ENCODE measurements at places on chromosomes 11 and 22. TPM values are rescaled to one million over a fixed set of nuclear protein-coding genes. Genes with fewer than 3 reads are reported as not detected.

The APOL1 gene
- total RNA-seq: not detected

The OR52D1 gene
- not detected for total RNA-seq

The KCTD21 gene
- total RNA-seq: 4.1 TPM

The KRTAP5-7 gene
- total RNA-seq: not detected

The DRICH1 gene
- not detected for total RNA-seq

The STARD10 gene
- total RNA-seq: 23.7 TPM

The GGTLC2 gene
- not detected for total RNA-seq

The RAB39A gene
- 19.1 TPM for total RNA-seq

The SYT12 gene
- 3.3 TPM for total RNA-seq

DNA sequence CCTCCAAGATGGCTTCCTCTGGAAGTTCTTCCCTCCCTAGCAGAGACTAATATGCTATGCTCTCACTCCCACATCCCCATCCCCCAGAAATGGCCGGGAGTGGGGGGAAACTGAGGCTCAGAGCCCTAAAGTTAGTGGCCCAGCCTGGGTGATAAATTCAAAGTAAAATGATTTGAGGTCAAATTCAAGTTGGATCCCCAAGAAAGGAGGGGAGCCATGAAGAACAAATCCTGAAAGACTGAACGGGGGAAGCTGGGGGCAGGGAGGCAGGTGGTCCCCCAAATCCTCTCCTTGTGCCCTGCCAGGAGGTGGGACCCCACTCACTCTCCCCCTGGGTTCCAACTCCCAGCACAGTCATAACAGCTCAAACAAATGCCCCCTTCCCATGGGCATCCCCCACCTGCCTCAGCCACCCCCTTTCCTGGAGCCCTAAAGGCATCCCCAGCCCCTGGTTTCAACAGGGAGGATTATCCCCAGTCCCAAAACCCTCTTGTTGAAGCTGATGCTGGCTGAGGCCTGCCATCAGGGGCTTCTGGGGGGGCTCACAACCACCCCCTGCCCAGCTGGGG lies 1.1 kb downstream of the CBX6 start:
- H3K4me1 ChIP-seq: peaks cover 10% of the 10 kb centered on the region
- DNase-seq: no peak
- H3K27me3 ChIP-seq: no peaks in the 10 kb centered on the region
- peak overlapping the region; percentile 97 for H3K4me3 ChIP-seq
- 0 out of 2 replicates have a peak, but pooled peaks cover 5% of the 10 kb centered on the region for H3K36me3 ChIP-seq

DNA sequence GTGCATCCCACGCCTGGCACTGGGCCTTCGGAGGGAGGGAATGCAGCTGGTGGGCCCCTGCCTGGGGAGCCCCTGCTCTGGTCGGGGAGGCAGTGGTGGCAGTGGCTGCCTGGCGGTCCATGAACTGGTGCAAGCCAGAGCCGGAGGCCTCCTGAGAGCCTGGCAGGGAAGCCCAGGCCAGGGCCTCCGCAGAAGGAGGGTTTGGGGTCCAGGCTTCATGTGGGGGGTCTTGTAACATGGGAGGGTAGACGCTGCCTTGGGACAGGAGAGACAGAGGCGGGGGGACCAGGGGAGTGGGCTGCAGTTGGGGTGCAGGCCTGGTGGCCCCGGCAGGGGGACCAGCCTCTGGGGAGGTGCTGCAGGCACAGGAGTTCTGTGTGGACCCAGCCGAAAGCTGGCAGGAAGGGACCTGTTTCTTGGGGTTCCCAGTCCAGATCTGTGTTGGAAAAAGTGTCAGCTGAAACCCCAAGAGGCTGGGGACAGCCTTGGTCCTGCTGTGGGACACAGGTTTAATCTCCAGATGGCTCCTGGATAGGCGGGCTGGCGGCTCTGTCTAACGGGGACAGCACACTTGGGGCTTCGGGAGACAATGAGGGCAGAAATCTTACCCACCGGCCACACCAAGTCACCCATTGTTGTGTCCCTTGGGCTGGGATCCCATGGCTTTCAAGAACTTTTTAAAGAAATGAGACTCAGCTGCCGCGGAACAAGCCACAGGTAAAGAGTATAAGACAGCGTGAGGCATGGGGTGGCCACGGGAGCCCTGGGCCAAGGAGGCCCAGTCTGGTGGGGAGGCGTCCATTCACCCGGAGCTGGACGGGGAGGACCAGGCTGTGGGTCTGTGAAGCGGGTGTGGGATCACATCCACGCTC lies 73.5 kb downstream of the KCNQ1 start:
- H3K36me3 ChIP-seq: no peaks in the 10 kb centered on the region
- H3K27ac ChIP-seq: no peak overlapping the region
- no peaks in the 10 kb centered on the region for H3K4me1 ChIP-seq
- peaks cover 13% of the 10 kb centered on the region for H3K27me3 ChIP-seq
- no peak overlapping the region for H3K4me3 ChIP-seq

- no peaks in the 10 kb centered on the region for H3K4me1 ChIP-seq
- no peak for DNase-seq
- no peaks in the 10 kb centered on the region for H3K36me3 ChIP-seq
- H3K27ac ChIP-seq: no peak overlapping the region
- H3K27me3 ChIP-seq: no peaks in the 10 kb centered on the region
- H3K4me3 ChIP-seq: no peak overlapping the region
Observed at GRCh38 chr11:133797554-133797953, 47.8 kb downstream of the SPATA19 start.

GRCh38 chr11:103652013-103652412 lies 384.4 kb upstream of the DDI1 start:
- no peak for DNase-seq
- H3K4me3 ChIP-seq: no peak overlapping the region
- H3K27ac ChIP-seq: no peak overlapping the region
- H3K27me3 ChIP-seq: no peaks in the 10 kb centered on the region
- H3K4me1 ChIP-seq: no peaks in the 10 kb centered on the region

GRCh38 chr11:43548916-43549315 lies 131.6 kb upstream of the HSD17B12 start:
- H3K4me1 ChIP-seq: peaks cover 7% of the 10 kb centered on the region
- H3K27ac ChIP-seq: no peak overlapping the region
- H3K27me3 ChIP-seq: peaks cover 27% of the 10 kb centered on the region
- H3K4me3 ChIP-seq: no peak overlapping the region
- no peaks in the 10 kb centered on the region for H3K36me3 ChIP-seq

- no peak for DNase-seq
- no peaks in the 10 kb centered on the region for H3K27me3 ChIP-seq
- peaks cover 2% of the 10 kb centered on the region for H3K36me3 ChIP-seq
- no peak overlapping the region for H3K27ac ChIP-seq
- no peak overlapping the region for H3K4me3 ChIP-seq
Observed at GRCh38 chr22:31575190-31575589, 78.9 kb downstream of the SFI1 start.

GRCh38 chr22:37430941-37431340 lies 3.7 kb upstream of the ELFN2 start:
- H3K27me3 ChIP-seq: peaks cover 30% of the 10 kb centered on the region
- H3K4me3 ChIP-seq: no peak overlapping the region
- no peaks in the 10 kb centered on the region for H3K36me3 ChIP-seq

- H3K27ac ChIP-seq: no peak overlapping the region
- no peak overlapping the region for H3K4me3 ChIP-seq
- no peak for DNase-seq
- no peaks in the 10 kb centered on the region for H3K27me3 ChIP-seq
Observed at GRCh38 chr11:113401718-113402117, 14.1 kb downstream of the ANKK1 start.

DNA sequence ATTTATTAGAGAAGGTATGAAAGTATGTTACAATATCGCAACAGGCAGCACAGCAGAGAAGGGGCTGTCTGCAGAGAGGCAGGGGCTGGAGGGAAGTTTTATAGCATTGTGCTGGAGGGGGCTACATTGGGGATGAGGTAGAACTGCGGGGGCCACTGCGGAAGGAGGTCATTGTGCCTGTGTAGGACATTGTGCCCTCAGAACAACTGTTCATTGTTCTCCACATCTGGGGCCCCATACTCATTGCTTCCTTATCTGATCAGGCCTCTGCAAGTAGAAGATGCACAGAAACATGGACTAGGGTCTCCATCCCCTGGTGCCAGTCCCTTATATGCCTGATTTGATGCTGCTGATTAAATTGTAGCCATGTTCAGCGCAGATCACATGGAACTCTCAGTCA lies 12.1 kb downstream of the NADSYN1 start:
- H3K4me1 ChIP-seq: no peaks in the 10 kb centered on the region
- H3K27me3 ChIP-seq: no peaks in the 10 kb centered on the region
- no peak for DNase-seq

DNA sequence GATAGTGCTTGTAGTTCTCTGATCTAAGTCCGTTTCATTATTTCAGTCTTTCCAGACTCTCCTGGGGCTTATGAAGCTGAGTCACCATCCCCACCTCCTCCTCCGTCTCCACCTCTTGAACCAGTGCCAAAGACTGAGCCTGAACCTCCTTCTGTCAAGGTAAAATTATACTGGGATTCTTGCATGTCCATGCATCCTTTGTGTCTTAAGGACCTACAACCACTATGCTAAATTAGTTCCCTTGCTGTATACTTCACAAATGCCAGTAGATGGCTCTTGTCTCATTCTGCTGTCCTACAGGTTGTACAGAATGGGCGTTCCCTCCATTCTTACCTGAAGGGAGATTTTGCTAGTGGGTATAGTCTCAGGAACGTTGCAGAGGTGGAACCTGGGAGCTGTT lies 42.2 kb downstream of the POLD3 start:
- no peaks in the 10 kb centered on the region for H3K27me3 ChIP-seq
- DNase-seq: no peak
- peaks cover 3% of the 10 kb centered on the region for H3K36me3 ChIP-seq
- H3K4me1 ChIP-seq: no peaks in the 10 kb centered on the region
- no peak overlapping the region for H3K4me3 ChIP-seq

DNA sequence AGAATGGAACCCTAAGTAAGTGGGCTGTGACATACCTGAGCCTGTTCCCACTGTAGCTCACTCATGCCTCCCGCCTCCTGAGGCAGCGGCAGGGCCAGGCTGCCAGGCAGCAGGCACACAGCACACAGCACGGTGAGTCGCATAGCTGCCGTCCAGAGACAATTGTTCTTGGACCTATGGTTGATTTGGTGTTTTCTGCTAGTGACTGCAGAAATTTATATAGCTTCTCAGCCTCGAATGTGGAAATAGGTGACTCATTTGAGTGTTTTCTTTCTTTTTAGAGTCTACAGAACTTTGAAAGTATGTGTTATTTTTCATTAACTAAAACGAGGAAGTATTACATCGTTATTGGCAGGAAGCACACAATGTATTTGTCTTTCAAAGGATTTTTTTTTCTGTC lies at the start of gene MMP7:
TSS of gene MMP7 (minus strand) at position 190 of the 400 bp plus-strand sequence. CDS start at position 143, 47 bp downstream.
- no peaks in the 10 kb centered on the region for H3K4me1 ChIP-seq
- no peaks in the 10 kb centered on the region for H3K27me3 ChIP-seq
- H3K36me3 ChIP-seq: no peaks in the 10 kb centered on the region
- H3K4me3 ChIP-seq: no peak within 1 kb of the TSS
- H3K27ac ChIP-seq: no peak within 1 kb of the TSS

GRCh38 chr11:115462004-115462541 lies 42.1 kb downstream of the CADM1 start:
- no peak overlapping the region for H3K27ac ChIP-seq
- no peaks in the 10 kb centered on the region for H3K4me1 ChIP-seq
- no peaks in the 10 kb centered on the region for H3K27me3 ChIP-seq
- no peak overlapping the region for H3K4me3 ChIP-seq
- no peak for DNase-seq

GRCh38 chr22:49897015-49897684 lies 21.1 kb downstream of the ALG12 start:
- no peak overlapping the region for H3K27ac ChIP-seq
- DNase-seq: no peak
- no peaks in the 10 kb centered on the region for H3K4me1 ChIP-seq
- H3K36me3 ChIP-seq: peaks cover 9% of the 10 kb centered on the region
- no peak overlapping the region for H3K4me3 ChIP-seq

DNA sequence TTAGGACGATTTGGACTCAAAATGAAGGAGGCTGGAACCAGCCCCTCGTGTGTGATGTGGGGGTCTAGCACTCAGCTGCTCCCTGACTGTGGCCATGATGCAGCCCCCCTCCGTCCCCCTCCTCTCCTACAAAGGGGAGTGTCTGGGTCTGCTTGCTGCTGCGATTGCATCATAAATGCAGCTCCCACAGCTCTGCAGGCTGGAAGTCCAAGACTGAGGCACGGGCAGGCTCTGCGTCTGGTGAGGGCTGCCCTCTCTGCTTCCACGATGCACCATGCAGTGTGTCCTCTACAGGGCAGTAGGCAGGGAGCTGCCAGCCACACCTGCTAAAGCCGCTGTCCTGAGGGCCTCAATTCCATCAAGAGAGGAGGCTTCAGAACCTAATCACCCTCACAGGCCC lies 432.1 kb downstream of the BRD1 start:
- DNase-seq: no peak
- H3K4me1 ChIP-seq: no peaks in the 10 kb centered on the region
- no peaks in the 10 kb centered on the region for H3K27me3 ChIP-seq
- no peak overlapping the region for H3K27ac ChIP-seq
- H3K36me3 ChIP-seq: no peaks in the 10 kb centered on the region

DNA sequence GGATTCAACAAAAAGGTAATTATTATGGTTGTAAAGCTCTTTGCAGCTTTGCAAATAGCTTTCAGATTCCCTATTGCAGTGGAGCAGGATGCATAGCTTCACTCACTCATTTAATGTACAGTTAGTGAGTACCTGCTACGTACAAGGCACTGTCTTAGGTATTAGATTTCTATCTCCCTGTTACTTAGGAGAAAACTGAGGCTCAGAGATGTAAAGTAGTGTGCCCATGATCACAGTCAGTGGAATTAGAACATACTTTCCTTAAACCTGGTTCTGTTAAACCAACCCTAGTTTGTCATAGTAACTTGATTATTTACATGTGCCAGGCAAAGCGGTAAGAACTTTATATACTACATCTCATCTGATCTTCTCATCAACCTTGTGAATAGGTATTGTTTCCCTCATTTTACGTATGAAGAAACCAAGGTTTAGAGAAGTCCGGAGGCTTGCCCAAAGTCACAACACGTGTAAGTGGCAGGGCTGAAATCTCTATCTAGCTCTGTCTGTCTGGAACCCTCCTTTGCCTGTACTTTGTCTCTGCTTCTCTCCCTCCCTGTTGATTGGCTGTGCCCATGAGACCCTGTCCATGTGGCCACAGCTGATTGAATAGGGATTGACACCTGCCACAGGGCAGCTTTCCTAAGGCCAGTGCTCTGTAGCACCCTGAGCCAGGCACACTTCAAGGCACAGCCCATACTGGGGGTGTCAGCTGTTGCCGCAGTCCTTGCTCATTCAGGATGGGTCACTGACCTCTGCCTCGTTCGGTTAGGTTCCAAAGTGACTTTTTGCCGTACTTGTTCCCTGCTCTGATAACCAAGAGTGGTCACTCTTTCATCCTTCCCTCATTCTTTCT lies 63.8 kb upstream of the PRSS23 start:
- no peak for DNase-seq
- H3K36me3 ChIP-seq: no peaks in the 10 kb centered on the region
- H3K4me3 ChIP-seq: no peak overlapping the region
- peaks cover 5% of the 10 kb centered on the region for H3K4me1 ChIP-seq
